Temporal lobe (tissue), 4 donors: ENCODE measurements at places on chromosomes 7 and 10. TPM values are rescaled to one million over a fixed set of nuclear protein-coding genes. Genes with fewer than 3 reads are reported as not detected.

The IL15RA gene
- under 0.01 TPM for total RNA-seq

The PIP gene
- not detected for total RNA-seq

The ITIH2 gene
- 8.4 TPM for total RNA-seq

The TLX1 gene
- not detected for total RNA-seq

The CBX3 gene
- 166 TPM for total RNA-seq

The NT5C3A gene
- 67.1 TPM for total RNA-seq

The ADAM12 gene
- 6.1 TPM for total RNA-seq

The ZSCAN25 gene
- 9.6 TPM for total RNA-seq

The ELN gene
- 11.3 TPM for total RNA-seq
